ENCODE measurements at places on chromosomes 2 and 18. TPM values are rescaled to one million over a fixed set of nuclear protein-coding genes. Genes with fewer than 3 reads are reported as not detected.

GRCh38 chr2:101341901-101342624 lies 33.6 kb upstream of the RNF149 start:
- H3K4me1 ChIP-seq = peaks cover 38% of the 10 kb centered on the region
- no peak overlapping the region for H3K4me3 ChIP-seq
- no peak overlapping the region for H3K27ac ChIP-seq
- H3K27me3 ChIP-seq = no peaks in the 10 kb centered on the region
- H3K36me3 ChIP-seq = no peaks in the 10 kb centered on the region

DNA sequence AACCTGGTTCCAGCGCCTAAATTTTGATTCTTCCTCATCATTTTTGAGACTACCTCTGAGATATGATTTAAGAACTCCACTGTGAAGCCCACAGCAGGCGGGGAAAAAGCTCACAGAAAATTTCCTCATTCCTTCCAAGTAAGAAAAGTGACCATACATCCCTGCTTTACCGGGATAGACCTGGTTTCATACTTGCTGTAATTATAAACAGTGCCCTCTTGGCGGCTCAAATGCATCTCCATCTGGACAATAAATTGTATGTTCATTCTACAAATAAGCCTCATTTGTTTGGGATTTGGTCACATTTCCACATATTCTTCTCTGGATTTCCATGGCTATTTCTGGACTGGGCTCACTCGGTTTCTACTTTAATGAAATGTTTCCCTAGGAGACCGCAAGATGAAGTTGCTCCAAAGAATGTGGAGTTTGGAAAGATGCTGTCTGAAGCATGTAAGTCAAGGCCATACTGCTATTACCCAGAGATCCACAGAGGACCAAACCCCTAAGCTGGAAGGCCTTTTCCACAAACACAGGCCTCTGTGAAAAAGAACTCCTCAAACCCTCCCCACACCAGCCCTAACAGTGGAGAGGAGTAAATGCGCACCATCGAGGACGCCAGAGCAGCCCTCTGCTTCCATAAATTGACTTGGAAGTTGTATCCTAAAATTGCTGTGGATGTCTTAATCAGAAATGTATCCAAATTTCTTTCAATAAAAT lies 13.9 kb downstream of the STAT1 start:
- H3K4me3 ChIP-seq = no peak overlapping the region
- DNase-seq = no peak
- H3K36me3 ChIP-seq = peaks cover 83% of the 10 kb centered on the region
- no peaks in the 10 kb centered on the region for H3K27me3 ChIP-seq
- no peaks in the 10 kb centered on the region for H3K4me1 ChIP-seq
- H3K27ac ChIP-seq = no peak overlapping the region

DNA sequence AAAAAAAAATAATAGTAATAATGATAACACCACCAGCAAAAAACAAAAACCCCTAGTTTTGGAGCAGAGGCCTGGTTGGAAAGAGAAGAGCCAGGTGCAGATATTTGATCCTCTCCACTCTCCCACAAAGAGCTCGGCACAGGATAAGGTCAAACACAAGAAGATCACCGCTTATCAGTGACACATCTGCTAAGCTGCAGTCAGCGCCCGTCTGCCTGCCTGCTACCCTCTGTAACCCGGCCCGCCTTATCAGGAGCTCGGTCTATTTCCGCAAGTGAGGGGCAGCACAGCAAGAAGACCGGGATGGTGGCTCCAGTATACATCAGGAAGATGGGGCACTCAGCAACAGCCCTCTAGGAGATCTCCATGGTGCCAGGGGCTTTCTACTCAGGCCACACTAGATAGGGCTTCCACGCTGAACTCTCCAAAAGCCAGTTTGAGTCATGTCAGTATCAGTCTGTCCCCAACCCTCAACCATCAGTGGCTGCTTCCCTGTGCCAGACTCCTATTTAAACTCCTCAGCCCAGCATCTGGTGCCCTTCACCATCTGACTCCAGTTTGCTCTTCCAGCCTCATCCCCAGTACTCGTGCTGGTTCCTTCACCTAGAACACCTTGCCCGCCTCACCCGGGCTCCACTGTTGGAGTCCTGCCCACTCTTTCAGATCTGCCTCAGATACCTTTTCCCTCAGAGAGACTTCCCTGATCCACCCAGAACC lies 67.3 kb upstream of the PPP1CB start:
- H3K36me3 ChIP-seq = no peaks in the 10 kb centered on the region
- DNase-seq = no peak
- no peaks in the 10 kb centered on the region for H3K27me3 ChIP-seq
- H3K4me3 ChIP-seq = no peak overlapping the region

DNA sequence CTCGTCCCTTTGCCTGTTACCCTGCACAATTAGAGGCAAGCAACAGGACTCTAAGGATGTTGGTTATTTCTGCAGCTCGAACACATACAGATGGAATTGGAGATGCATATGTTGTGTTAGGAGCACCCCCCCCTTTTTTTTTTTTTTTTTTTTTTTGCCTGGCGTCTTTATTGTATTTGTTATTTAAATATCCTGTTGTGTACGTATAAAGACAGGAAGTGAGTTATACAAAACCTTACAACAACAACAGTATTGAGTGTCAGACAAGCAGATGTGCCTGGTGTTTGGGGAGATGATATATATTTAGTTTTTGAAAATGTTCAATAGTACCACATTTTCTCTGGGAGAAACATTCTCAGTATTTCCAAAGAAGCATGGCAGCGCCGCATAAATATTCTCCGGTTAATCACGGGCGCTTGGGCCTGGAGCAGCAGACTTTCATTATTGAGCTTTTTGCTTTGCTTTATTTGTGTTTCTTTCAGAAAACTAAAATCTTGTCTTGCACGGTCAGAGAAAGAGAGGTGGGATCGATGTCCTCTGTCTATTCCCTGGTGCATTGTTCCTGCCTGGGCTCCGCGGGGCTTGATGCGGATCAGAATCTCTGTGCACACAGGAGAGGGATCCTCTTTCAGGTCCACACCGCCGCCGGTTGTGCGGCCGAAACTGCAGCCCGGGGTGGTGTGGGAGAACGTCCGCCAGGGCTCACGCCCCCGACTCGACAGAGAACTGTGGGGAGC lies 23.2 kb upstream of the ZNF516 start:
- peak; percentile 66 for DNase-seq
- H3K4me1 ChIP-seq = peaks cover 20% of the 10 kb centered on the region
- no peaks in the 10 kb centered on the region for H3K27me3 ChIP-seq
- no peaks in the 10 kb centered on the region for H3K36me3 ChIP-seq

DNA sequence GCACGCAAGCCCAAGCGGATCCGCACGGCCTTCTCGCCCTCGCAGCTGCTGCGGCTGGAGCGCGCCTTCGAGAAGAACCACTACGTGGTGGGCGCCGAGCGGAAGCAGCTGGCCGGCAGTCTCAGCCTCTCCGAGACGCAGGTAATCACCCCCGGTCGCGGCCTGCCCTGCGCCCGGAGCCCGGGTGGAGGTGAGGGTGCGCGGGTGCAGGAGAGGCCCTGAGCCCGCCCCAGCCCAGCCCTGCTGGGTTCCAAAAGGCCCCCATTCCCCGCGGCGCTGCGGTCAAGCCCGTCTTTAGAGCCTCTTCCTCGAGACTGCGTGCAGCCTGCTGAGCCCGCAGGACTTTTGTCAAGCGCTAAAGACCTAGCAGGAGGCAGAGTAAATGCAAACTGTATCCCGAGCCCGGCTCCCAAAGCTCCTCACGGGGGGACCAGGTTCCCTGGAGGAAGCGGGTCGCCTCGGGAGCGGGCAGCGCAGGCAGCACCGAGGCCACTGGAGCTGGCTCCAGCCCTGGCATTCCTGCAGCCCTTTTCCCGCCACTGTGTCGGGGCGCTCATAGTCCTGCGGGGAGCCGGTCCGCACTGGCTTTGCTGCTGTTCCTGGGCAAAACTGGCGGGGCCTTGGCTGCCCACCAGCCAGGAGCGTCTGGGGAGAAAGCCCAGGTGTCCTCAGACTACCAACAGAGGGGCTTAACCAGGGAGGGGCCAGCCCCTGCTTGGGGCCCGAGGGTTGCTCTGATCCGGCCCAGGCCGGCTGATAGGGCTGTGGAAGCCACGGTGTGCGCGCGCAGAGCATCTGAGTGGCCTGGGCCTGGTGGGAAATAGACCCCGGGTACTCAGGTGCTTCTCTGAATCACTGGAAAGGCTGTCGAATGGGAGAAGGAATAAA lies 7.3 kb downstream of the EMX1 start:
- H3K27me3 ChIP-seq = peaks cover 62% of the 10 kb centered on the region
- no peak overlapping the region for H3K4me3 ChIP-seq
- peaks cover 6% of the 10 kb centered on the region for H3K4me1 ChIP-seq

DNA sequence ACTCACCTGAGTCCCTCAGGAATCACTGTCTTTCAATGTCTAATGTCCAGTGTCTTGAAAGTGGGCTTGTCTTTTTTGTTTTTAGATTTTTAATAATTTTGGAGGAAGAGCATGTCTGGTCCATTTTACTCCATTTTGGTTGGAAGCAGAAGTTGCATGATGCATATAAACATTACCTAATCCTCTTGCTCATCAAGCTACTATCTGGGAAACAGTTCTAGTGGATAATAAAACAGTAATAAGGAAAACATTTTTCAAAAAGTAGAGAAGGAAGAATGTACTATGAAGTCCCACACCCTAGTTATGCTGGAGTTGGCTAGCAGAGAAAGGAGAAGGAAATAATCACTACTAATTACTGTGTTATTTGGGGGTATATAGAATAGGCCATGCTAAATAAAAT lies 263.7 kb downstream of the ETAA1 start:
- no peaks in the 10 kb centered on the region for H3K27me3 ChIP-seq
- H3K4me3 ChIP-seq = no peak overlapping the region
- H3K4me1 ChIP-seq = no peaks in the 10 kb centered on the region
- peaks cover 8% of the 10 kb centered on the region for H3K36me3 ChIP-seq
- no peak overlapping the region for H3K27ac ChIP-seq

DNA sequence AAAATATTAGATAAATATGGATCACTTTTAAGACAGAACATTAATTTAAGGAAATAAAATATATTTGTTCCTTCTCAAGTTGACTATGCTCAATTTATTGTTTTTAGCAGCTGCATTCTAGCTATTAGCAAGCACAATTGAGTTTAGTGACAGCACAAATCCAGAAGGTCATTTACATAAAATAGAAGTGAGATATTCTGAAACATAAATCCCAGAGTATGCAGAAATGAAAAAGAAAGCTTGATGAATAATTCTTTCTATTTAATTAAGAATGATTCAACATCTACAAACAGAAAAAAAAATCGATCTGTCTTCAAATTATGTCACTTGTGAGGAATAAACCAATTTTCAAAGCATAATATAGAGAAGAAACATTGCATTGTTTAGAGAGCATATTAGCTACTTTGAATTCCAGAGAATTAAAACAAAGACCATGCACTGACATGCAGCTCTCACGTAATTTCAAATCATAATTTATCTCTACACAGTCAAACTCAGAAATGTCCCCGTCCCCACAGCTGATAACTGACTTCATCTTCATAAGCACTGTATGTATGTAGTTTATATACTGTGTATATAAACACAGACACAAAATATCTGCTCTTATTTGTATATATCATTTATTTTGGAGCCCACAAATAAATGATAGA lies 458.4 kb downstream of the TMX3 start:
- no peaks in the 10 kb centered on the region for H3K27me3 ChIP-seq
- no peak overlapping the region for H3K27ac ChIP-seq
- H3K4me3 ChIP-seq = no peak overlapping the region

GRCh38 chr2:147844697-147845410 lies at the start of gene ACVR2A:
Gene ACVR2A, plus strand, starts transcription at chr2:147845029. Its CDS starts 124 bp downstream, at chr2:147845153.
- peaks cover 1% of the 10 kb centered on the region for H3K27me3 ChIP-seq
- H3K27ac ChIP-seq = peak within 1 kb of the TSS; percentile 97
- H3K36me3 ChIP-seq = no peaks in the 10 kb centered on the region
- DNase-seq = peak; percentile 23
- H3K4me1 ChIP-seq = peaks cover 40% of the 10 kb centered on the region
- peak within 1 kb of the TSS; percentile 97 for H3K4me3 ChIP-seq

- no peak overlapping the region for H3K4me3 ChIP-seq
- no peaks in the 10 kb centered on the region for H3K36me3 ChIP-seq
- no peaks in the 10 kb centered on the region for H3K27me3 ChIP-seq
- no peak for DNase-seq
- peak overlapping the region; percentile 93 for H3K27ac ChIP-seq
- peaks cover 49% of the 10 kb centered on the region for H3K4me1 ChIP-seq
These were observed 92.4 kb upstream of the ZFP36L2 start for GRCh38 chr2:43318791-43319190.

- no peak for DNase-seq
- peaks cover 4% of the 10 kb centered on the region for H3K36me3 ChIP-seq
- peaks cover 60% of the 10 kb centered on the region for H3K27me3 ChIP-seq
These were observed 8.6 kb downstream of the SPR start for GRCh38 chr2:72895759-72896281.

RAB6C gene
- total RNA-seq = 0.16 TPM

MC5R gene
- not detected for total RNA-seq
